ENCODE measurements at places on chromosomes 5 and 9.

- DNase-seq = no peak
Observed at GRCh38 chr9:88237991-88238571, 99.8 kb upstream of the SPATA31C2 start.

GRCh38 chr9:2359891-2360471 is 261.6 kb upstream of the VLDLR start:
- DNase-seq = no peak

- DNase-seq = no peak
Observed at GRCh38 chr5:150172145-150172544, 5.6 kb downstream of the CDX1 start.

DNA sequence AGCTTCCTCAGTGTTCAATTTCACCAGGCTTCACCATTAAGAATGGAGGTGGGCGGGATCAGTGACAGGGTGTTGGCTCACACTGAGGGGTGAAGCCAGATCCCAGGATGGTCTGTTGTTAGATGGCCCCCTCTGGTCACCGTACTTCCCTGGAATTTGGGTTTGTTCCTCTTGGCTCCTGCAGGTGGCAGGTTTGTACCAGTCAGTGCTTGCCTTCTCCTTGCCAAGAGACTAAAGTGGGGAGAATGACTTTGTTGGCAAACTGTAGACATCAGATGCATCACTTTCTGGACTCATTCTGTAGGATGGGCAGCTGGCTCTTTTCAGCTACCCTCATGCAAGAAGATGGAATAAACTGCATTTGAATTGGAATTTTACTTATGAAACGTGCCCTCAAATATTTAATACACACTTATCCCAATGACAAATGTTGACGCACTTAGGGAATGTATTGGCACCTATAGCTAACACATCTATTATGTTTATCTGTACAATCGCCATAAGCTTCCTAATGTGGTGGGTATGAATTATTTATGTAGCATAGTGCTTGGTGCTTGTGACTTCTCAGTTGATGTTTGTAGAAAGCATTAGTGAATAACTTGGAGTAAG is 31.4 kb upstream of the ANKRD55 start:
- no peak for DNase-seq

- no peak for DNase-seq
Observed at GRCh38 chr9:125493384-125493783, 213.6 kb downstream of the MAPKAP1 start.

GRCh38 chr5:39231705-39232525 is 12.6 kb upstream of the FYB1 start:
- DNase-seq = no peak

GRCh38 chr5:102903074-102903871 is 148.2 kb downstream of the PAM start:
- no peak for DNase-seq

DNA sequence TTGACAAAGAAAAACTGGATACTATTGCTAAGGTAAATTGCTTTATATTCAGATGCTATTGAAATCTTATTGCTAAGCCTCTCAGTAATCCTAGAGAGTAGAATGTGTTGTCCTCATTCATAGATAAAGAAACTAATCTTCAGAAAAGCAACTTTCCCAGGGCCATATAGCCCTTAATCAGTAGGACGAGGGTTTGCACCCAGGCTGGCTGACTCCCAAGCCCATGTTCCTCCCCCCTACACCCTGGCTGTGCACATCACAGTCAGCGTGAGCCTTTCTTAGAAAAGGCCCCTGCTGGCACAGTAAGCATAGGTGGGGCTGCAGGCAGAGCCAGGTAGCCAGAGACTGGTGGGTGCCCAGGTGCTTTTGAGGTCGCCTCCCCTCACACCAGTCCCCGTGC is 15.8 kb upstream of the GLIPR2 start:
- no peak for DNase-seq

- no peak for DNase-seq
Observed at GRCh38 chr5:123150089-123150488, 61.0 kb downstream of the PRDM6 start.

DNA sequence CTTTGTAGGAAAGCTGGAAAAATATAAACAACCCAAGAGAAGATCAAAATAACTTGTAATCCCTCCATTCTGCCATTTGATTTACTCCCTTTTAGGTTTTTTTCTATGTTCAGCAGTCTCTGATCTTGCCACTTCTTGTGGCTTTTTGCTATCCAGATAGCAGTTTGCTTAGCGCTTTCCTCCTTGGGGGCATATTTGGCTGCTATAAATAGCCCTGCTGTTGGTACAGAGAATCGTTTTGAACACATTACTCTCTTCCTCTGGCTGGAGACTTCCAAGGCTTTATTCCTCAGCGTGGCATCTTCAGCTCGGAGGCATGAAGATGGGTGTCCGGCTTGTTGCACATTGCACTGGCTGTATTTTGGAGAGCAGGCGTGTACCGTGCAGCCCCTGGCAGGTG is 38.6 kb downstream of the HMCN2 start:
- no peak for DNase-seq

- no peak for DNase-seq
Observed at GRCh38 chr5:10578869-10579268, 15.0 kb downstream of the ANKRD33B start.

DNA sequence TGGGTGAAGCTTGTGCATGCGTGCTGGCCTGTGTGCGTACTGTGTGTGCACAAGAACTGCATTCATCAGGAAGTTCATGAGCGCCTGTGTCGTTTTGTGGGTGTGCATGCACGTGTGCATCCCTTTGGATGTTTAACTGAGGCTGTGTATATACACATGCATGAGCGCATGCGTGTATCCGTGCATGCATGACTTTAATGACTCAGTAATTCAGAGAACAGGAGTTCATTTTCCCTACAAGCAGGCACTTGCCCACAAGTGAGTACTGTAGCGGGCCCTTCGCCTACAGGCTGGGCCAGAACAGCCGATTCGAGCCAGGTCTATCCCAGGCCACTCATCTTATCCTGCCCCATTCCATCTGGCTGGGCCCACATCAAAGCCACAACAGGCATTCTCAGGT is 29.8 kb downstream of the CORO2A start:
- DNase-seq = no peak

DNA sequence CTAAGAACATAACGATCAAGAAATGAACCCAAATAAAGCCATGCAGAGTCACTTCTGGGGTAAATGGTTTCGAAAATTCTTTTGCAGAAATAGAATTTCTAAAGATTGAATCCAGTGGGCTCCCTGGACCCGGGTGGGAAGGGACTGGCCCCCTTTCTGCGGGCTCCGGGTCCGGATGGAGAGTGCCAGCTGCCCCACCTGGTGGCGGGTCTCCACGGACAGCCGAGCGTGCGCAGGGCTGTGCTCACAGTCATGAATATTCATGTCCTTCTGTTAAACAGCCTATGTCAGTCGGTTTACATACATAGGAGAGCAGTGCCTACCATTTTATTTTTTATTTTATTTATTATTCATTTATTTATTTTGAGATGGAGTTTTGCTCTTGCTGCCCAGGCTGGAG is 4.7 kb upstream of the PPP1R26 start:
- no peak for DNase-seq

- DNase-seq = no peak
Observed at GRCh38 chr9:79020276-79020675, 551.5 kb upstream of the TLE4 start.

DNA sequence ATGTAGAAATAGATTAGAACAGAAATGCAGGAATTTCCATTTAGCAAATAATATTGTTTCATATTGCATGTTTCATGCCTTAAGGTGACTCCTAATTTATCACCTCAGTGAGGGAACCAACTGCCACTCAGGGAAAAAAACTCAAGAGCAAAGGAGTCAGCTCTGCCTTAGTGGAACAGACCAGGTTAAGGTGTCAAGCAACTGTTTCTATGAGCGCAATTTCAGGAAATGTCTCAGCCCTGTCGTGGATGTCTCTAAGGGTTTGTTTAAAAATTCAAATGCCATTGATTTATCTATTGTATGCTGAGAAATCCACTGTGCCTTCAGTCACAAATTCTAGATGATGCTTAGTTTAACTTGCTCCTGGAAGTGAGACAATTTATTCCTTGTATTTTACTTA is 34.7 kb upstream of the PDZD2 start:
- no peak for DNase-seq

- no peak for DNase-seq
Observed at GRCh38 chr5:89071101-89071940, 188.3 kb upstream of the MEF2C start.

- DNase-seq = no peak
Observed at GRCh38 chr5:137152616-137153015, 346.5 kb downstream of the SPOCK1 start.

GRCh38 chr5:126486332-126486731 is 63.1 kb downstream of the GRAMD2B start:
- no peak for DNase-seq

- no peak for DNase-seq
Observed at GRCh38 chr5:55176176-55176818, 3.3 kb upstream of the CDC20B start.

DNA sequence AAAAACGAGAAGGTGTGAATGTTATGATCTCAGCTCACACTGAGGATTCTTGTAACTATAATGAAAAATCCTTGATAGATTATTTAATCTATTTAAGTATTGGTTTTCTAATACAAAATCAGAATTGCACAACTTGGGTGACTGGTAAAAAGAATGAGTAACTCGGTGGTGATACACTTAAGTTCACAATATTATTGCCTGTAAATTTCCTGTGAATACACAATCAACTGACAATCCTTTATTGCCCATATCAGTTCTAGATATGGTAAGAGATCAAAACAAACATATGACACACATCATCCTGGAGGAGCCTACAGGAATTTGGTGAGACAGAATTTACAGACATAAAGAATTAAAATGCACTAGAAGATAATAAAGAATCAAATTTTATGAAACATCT is 14.1 kb upstream of the LURAP1L start:
- DNase-seq = no peak
